ENCODE measurements at places on chromosomes 4 and X.

DNA sequence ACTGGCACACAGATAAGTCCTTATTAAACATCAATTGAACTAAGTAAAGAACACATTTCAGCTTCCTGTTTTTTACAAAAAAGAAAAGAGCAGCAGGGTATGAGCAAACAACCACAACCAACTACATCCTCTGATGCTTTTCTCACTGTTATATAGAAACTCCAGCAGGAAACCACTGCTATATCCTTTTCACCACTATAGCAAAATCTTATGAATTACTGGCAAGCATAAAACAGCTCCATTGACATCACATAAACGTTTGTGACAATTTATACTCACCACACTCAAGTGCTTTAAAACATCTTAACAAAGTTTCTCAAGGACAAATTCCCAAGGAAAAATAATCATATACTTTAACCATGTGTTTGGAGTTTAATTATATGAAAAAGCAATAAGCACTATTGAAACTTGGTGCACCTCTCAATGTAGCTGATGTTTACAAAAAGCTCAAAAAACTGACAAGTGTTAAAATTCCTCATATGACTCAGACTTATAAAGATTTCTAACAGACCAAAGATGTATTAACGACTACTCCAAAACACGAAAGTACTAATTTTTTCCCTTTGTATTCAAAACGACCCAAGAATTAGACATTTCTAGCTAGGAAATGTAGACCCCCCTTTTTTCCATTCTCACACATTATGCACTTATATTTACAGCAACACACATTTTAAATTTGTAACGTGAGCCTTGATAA lies 12.9 kb downstream of the GPRIN3 start:
- peak; percentile 11 for DNase-seq

- no peak for DNase-seq
Observed at GRCh38 chr4:122747883-122748282, 15.4 kb downstream of the BBS12 start.

GRCh38 chr4:134867027-134867426 lies 665.4 kb upstream of the PABPC4L start:
- DNase-seq: no peak

GRCh38 chr4:47926667-47927258 lies 12.4 kb upstream of the NFXL1 start:
- DNase-seq: peak; percentile 82

DNA sequence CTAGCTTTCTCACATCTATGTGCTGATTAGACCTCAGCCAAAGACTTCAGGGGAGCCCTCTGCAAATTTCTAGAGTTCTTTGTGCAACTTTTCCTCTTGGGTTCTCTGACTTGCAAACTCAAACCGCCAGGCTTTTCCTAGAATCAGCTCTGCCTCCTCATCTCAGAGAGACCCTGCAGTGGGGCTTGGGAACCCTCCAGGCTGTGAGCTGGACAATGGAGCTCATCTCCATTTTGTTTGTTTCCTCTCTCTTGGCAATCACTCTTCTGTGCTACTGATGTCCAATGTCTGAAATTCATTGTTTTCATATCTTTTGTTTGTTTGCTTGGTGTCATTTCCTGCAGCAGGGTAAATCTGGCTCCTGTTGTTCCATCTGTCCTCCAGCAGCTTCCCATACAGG lies 33.0 kb downstream of the GYPB start:
- no peak for DNase-seq

DNA sequence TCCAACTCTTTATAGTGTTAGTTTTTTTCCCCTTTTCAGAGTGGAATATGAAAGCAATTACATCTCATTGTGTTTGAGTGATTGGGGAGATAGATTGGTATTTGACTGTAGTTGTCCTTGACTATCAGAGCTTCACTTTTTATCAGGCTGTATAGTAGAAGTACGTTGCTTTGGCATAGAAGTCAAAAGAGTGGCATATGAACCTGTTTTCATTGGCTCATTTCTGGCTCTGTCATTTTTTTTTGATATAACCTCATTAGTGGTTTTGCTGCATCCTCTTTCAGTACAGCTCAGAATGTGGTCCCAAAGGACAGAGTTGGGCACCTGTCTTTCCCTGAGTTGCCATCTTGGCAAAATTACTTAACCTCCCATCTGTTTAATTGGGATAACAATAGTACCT lies 1.4 kb downstream of the TMA16 start:
- DNase-seq: peak; percentile 6

DNA sequence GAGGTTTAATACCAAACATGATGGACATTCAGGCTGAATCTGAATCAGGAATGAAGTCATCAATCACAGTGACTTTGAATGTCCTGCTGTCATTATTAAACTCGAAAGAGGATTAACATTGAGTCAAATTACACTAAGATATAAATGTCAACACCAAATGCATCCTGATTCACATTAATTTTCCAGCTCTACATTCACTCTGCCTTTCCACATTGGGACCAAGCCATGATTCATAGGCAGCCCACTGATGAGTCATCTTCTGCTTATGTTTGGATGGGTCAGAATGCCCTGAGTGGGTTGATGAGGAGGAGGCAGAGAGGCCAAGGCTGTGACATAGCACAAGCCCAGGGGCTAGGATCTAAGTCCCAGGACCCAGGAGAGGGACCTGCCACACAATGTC lies 247.6 kb upstream of the RPS6KA3 start:
- DNase-seq: peak; percentile 31

DNA sequence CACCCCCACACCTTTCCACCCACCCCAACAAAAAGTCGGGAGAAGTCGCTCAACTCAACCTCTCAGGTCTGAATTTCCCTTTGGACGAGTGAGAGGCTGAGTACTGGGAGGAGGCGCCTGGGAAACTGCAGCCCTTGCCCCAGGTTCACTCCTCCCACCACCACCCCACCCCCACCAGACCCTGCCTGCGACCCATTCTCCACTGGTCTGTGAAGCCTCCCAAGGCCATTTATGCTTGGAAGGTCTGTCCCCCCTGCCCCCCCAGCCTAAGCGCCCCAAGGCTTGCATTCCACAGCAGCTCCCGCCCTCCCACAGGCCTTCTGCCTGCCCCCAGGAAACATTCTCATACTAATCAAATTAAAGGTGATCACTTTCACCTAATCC lies 27.2 kb downstream of the ELF4 start:
- no peak for DNase-seq

GRCh38 chrX:9163214-9163709 lies 129.3 kb upstream of the FAM9B start:
- peak; percentile 79 for DNase-seq

GRCh38 chr4:149370785-149371420 lies 444.7 kb downstream of the IQCM start:
- peak; percentile 87 for DNase-seq

GRCh38 chr4:7377223-7377865 lies 57.4 kb downstream of the PSAPL1 start:
- peak; percentile 68 for DNase-seq

DNA sequence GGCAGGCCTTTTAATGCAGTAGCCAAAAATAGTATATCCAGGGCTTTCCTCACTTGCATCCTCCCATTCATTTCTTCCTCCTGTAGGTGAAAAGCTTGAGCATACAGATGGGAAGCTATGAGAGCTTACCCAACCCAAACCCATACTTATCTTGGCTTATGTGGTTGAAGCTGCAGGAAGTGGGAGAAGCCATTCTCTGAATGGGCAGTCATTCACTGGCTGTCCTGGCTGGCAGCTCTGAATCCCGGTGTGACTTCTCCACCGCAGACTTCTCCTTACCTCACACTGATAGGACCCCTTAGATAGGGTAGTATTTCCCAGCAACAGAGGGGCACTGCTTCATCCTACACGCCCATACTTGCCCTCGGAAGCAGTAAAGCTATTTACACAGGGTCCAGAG lies 125.4 kb downstream of the AMMECR1 start:
- no peak for DNase-seq

GRCh38 chr4:16264798-16265197 lies 38.5 kb upstream of the TAPT1 start:
- DNase-seq: peak; percentile 67

GRCh38 chrX:153867671-153868070 lies 18.3 kb downstream of the L1CAM start:
- no peak for DNase-seq

DNA sequence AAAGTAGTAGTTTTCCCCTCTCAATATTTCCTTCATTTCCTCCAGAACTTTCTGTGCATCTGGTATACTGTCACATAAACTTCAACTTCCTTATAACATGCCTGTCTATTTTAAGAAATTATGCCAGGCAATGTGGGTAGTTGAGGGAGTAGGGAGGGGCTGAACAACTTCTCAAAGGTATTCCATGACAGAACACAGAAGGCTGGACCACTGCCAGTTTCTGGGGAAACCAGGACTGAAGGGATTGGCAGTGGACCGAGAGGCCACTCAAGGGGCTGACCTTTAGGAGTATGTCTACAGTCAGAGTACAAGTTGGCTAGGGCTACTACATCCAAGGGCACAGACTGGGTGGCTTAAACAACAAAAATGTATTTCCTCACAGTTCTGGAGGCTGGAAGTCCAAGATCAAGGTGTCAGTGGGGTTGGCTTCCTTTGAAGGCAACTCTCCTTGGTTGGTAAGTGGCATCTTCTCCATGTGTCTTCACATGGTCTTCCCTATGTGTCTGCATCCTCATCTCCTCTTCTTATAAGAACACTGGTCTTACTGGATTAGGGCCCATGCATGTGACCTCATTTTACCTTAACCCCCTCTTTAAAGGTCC lies 6.9 kb downstream of the SH3RF1 start:
- no peak for DNase-seq

GRCh38 chrX:115047181-115047580 lies 29.8 kb upstream of the IL13RA2 start:
- no peak for DNase-seq

DNA sequence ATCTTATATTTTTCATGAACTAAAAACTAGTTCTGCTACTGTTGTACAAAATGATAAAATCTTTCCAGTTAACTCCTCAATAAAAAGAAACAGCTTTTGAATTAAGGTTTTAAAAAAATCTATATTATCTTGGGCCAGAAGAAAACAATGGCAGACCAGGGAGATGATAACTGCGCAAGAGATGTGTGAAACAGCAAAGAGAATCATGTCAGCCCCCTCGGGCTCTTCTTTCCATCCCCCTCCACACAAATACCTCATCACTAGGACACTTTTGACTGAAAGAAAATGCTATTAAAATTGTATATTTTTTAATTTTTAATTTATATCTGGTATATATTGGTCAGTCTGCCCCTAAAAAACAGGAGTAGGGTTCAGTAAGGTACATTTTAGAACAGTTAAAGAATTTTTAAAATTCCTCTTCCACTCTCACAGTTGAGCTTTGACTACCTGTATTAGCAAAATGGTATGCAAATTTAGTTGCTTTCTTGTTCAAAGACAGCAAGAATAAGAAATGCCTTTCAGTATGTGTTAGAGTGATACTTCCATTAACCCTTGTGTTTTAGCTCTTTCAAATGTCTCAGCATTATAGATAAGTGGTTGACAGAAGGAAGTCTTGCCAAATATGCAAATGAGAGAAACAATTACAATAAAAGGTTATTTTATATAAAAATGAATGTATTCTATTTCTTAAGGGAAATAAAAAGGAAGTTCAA lies 36.4 kb upstream of the LCORL start:
- DNase-seq: no peak

- no peak for DNase-seq
Observed at GRCh38 chrX:11212741-11213140, 80.5 kb upstream of the AMELX start.

DNA sequence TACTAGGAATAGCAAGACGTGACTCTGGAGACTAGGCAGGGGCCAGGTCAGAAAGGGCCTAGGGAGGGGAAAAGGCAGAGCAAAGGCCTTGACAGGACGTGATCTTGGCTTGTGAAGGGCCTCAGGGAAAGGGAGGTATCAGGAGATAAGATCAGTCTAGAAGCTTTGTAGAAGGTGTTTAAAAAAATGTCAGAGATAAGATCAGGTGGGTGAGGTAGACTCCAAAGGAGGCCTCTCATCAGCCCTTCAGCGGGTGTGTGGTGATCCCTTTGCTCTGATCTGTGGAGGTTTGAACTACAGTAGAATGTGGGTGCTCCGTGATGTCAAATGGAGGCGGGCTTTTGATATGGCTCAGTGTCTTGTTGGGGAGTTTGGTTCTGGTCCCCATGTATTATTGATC lies 78.8 kb upstream of the PRPS1 start:
- no peak for DNase-seq

DNA sequence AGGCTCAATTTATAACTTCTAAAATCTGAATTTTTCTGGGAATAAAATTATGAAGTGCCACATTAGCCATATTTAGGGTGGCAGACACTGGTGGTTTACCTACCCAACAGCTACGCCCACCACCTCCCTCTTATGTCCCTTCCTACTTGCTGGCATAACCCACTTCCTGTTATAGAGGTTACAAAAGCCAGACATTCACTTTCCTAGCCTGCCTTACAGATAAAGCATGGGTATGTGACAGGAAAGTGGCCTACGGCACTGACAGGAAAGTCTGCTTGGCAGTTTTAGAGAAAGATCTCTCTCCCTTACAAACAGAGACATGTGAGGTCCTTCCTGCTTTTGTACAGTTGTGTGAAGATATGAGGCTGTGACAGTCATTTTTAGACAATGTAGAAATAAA lies 12.4 kb downstream of the DDX53 start:
- no peak for DNase-seq

GRCh38 chr4:139188648-139189416 lies 11.8 kb upstream of the ELF2 start:
- DNase-seq: peak; percentile 48

- peak; percentile 62 for DNase-seq
Observed at GRCh38 chrX:51459125-51459524, 37.3 kb downstream of the NUDT11 start.

DNA sequence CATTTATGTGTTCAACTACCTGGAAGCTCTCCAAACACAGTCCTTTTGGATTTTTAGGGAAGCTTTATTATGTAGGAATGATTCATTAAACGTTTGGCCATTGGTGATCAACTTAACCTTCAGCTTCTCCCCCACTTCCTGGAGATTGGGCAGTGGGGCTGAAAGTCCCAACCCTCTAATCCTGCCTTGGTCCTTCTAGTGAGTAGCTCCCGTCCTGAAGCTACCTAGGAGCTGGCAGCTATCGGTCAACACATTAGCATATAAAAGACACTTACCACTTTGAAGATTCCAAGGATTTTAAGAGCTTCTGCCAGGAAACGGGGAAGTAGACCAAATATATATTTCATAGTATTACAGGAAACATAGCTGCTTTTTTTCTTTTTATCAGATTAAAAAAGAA lies 69.7 kb downstream of the MCUB start:
- DNase-seq: no peak
